ENCODE measurements at places on chromosomes 13 and 19. TPM values are rescaled to one million over a fixed set of nuclear protein-coding genes. Genes with fewer than 3 reads are reported as not detected.

Gene CCL25
- total RNA-seq = not detected

Gene PRODH2
- not detected for total RNA-seq

Gene ZNF414
- 8.2 TPM for total RNA-seq

Gene HSPH1
- 31.7 TPM for total RNA-seq

Gene NAXD
- 16.8 TPM for total RNA-seq

Gene TEAD2
- 45.3 TPM for total RNA-seq

Gene SHISA7
- total RNA-seq = not detected

Gene MBD3L2
- total RNA-seq = not detected

Gene CASP14
- total RNA-seq = not detected

Gene PLEKHF1
- 86.3 TPM for total RNA-seq

Gene ICAM3
- total RNA-seq = 7.1 TPM

Gene KIRREL2
- total RNA-seq = 0.51 TPM

Gene GGACT
- total RNA-seq = 1.4 TPM

Gene RASAL3
- 0.48 TPM for total RNA-seq

Gene FLT1
- 40.0 TPM for total RNA-seq

Gene IGFL2
- not detected for total RNA-seq

Gene MBNL2
- total RNA-seq = 62.0 TPM

Gene TRAPPC6A
- total RNA-seq = 22.8 TPM

Gene MEIS3
- 6.3 TPM for total RNA-seq

Gene PTGIR
- 7.0 TPM for total RNA-seq

Gene GSX1
- total RNA-seq = not detected

Gene ZNF560
- not detected for total RNA-seq

Gene SYCN
- not detected for total RNA-seq

Gene SIGLEC7
- total RNA-seq = 1.7 TPM

Gene LIN37
- total RNA-seq = 13.6 TPM

Gene SMAD9
- 15.6 TPM for total RNA-seq

Gene PRR19
- total RNA-seq = 0.59 TPM

Gene PNMA8C
- total RNA-seq = not detected

Gene APOC1
- total RNA-seq = 6.5 TPM

Gene KRTDAP
- total RNA-seq = not detected

Gene TEX30
- 8.4 TPM for total RNA-seq

Gene C1QTNF9B
- total RNA-seq = not detected

Gene SMIM24
- not detected for total RNA-seq

Gene ZSCAN1
- total RNA-seq = not detected

Gene ZNF296
- total RNA-seq = 0.43 TPM

Gene CRTC1
- total RNA-seq = 4.0 TPM

Gene GJB2
- total RNA-seq = not detected

Gene UHRF1
- total RNA-seq = 0.28 TPM

Gene KISS1R
- not detected for total RNA-seq

Gene TMEM91
- total RNA-seq = 5.0 TPM

Gene ITGBL1
- total RNA-seq = 2.4 TPM

Gene PLPP2
- 3.3 TPM for total RNA-seq

Gene SCN1B
- 57.3 TPM for total RNA-seq

Gene CD177
- 2.9 TPM for total RNA-seq

Gene ZNF578
- total RNA-seq = 1.6 TPM

All from right atrium auricular region (tissue), 2 donors.